ENCODE measurements at places on chromosomes 6 and 20. TPM values are rescaled to one million over a fixed set of nuclear protein-coding genes. Genes with fewer than 3 reads are reported as not detected.

SLC32A1 gene
- total RNA-seq: not detected

CD109 gene
- 25.2 TPM for total RNA-seq

C20orf202 gene
- total RNA-seq: not detected

RGS19 gene
- 10.5 TPM for total RNA-seq
